ENCODE measurements at places on chromosomes 4 and X.
A peak's percentile ranks its signal among the peaks of the same experiment; 100 is the strongest.

DNA sequence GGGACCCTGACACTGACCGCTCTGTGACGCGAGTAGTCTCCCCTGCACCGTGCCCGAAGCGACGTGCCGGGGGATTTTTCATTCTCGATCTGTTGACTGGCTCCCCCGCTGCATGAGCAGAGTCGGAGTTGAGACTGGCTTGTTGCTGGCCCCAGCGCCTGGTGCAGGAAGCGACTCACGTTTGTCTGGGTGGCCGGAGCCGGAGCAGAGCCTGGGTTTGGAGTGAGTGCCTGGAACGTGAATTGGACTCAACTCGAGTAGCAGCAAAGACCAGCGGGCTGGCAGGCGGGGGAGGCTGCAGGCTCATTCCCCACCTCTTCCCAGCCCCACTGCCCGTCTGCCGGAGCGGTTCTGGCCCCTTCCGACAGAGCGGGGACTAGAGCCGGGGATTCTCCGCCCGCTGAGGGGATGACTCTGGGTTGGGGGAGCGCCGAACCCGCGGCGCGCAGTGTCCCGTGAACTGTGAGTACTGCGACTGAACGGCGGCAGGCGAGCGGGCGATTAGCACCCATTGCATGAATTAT, 554 bp downstream of the PCDH7 start:
- peak; percentile 78 for DNase-seq

DNA sequence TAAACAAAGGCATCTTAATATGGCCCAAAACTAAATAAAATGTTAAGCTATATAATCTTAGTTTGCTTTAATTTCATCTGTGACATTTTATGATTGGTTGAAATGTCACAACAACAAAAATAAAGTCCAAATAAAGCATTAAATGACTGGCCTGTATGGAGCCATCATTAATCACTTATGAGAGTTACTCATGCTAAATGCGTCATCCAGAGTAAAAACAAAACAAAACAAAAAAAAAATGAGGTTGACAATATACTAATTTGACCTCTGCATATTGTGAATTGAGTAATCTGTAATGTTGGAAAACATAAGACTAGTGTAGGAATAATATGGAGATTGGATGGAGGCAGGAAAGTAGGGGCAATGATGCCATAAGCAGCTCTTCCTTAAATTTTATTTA, 139.7 kb downstream of the MAPK10 start:
- no peak for DNase-seq

DNA sequence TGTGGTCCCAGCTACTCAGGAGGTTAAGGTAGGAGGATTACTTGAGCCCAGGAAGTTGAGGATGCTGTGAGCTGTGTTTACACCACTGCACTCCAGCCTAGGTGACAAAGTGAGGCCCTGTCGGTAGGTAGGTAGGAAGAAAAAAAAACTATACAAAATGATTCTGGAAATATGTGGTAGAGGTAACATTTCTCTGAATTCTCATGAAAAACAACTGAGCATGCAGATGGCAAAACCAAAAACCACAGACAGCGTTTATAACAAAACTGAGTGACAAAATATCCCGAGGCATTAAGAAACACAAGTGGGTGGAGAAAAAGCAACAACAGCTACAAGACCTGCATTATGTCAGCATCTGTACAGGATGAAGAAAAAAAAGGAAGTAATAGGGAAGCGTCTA, 211.7 kb downstream of the DLG3 start:
- no peak for DNase-seq

GRCh38 chrX:67563469-67564448, 19.9 kb downstream of the AR start:
- no peak for DNase-seq

GRCh38 chr4:80388284-80388607, 52.7 kb downstream of the CFAP299 start:
- DNase-seq, result no peak

GRCh38 chr4:80873571-80873970, 156.9 kb upstream of the BMP3 start:
- DNase-seq, result no peak

DNA sequence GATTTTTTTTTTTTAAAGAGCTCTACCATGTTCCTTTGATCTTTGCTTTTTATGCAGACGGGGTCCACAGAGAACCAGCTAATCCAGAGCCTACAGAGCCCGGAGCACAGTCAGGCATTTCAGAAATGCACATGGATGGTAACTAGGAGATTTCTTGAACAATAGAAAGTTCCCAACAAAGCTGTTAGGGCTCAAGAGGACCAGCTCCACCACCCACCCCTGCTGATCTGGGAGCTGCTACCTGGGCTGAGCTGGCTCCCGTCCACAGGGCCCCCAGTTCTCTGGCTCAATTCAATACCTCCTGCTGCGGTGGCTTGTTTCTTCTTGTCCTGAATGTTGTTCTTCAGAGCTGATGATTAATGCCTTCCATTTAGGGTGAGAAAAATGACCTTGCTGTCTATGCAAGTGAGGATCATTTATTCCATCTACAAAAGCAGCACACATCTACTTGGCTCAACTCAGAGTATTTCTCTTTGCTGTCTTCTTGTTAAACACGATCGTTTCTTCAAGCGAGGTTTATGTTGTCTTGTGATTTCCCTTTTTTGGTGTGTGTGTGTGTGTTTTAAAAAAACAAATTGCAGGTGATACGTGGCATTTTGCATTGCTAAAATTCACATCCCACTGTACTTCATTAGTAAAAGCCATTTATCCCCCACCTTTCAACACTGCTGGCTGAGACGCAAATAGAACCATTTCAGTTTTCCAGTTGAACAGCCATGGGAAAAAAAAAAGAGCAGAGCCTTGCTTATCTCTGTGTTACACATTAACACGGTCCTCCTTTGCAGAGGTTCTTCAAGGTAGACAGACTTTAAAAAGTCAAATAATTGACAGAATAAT, 31.3 kb downstream of the IGFBP7 start:
- peak; percentile 82 for DNase-seq

DNA sequence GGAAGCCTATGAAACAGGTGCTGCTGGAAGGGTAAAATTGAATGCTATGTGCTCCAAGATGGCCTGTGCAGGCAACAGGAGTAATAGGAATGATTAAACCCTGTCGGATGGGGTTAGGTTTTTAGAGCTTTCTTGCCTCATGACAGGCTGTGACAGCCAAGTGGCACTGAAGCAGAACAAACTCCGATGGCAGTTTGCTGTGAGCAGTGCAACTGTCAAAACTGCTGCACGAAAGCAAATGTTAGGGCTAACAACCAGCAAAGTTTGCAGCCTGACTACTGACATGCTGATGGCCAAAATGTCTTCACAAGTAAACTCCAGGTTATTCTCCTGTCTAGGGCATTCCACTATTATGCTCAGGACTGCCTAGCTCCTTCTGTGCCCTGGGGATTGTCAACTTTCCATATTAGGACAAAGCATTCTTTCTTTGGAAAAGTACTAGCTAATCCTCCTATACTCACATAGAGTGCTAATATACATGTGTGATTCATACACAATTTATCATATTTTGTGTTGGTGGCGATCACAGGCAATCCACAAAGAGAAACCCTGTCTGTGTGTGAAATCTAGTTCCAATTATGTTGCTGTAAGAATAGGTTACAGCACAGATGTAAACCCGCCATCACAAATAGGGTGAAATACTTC, 486.6 kb upstream of the TENM3 start:
- DNase-seq, result no peak

DNA sequence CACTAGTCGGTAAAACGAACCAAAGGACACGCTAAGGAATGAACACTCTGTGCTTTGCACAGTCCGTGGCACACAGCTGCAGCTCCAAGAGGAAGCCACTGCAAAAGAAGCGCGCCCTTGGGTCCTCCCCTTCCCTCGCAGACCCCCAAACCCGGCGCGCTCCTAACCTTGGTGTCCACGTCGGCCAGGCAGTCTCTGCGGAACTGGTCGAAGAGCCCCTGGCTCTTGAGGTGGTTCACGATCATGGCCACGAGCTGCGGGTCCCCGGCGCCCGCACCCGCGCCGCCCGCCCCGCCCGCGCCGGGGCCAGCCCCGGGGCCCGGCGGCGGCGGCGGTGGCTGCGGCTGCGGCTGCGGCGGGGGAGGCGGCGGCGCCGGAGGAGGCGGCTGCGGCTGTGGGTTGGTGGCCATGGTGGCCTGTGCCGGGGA, 333 bp downstream of the BOD1L1 start:
- peak; percentile 41 for DNase-seq

- no peak for DNase-seq
Measured at GRCh38 chr4:175789647-175790046, 22.4 kb downstream of the GPM6A start.

DNA sequence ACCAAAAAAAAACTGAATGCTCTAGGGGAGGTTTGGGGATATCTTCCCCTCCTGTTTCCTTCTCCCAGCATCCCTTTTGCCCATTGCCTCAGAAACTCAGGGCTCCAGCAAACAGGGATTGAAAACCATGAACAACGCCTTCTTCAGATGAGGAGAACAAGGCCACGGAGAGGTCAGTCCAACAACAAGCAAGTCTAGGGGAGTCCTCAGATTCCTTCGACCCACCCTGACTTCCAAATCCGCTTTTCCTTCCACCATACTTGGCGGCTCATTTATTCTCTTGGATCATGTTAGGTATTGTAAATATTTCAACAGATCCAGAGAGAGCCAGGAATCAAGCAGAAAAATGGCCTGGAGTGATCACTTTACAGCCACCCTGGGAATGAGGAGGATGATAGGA, 21.9 kb downstream of the REELD1 start:
- DNase-seq, result no peak

- DNase-seq, result no peak
Measured at GRCh38 chr4:113113151-113113550, 63.7 kb downstream of the ANK2 start.

DNA sequence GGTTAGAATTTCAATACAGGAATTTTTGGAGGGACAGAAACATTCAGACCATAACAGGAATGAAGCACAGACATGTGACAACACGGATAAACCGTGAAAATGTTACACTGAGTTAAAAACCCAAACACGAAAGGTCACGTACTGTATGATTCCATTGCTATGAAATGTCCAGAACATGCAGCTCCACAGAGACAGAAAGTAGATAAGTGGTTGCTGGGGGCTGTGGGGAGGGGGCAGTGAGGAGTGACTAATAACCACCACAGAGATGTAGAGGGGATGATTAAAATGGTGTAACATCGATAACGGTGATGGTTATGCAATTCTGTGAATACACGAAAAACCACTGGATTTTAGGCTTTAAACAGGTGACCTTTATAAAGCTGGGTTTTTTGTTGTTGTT, 8.3 kb downstream of the GPR143 start:
- no peak for DNase-seq

DNA sequence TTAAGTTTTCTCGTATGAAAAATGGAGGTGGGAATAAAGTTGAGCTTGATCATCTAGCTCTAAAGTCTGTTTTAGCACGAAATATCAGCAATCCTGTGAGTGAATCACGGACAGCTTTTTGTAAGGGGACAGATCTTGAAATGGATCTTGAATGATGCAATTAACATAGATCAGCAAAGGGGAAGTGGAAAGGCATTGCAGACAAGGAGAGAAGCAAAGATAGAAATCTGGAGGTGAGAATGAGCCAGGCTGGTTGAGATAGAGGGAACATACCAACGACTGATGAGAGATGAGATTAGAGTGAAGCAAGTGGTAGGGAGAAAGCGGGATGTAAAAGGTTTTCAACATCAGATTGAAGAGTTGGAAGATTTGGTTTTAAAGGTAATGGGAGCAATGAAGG, 4.6 kb upstream of the DGKK start:
- DNase-seq, result no peak

GRCh38 chr4:88735564-88735963, 37.9 kb upstream of the NAP1L5 start:
- DNase-seq, result no peak

DNA sequence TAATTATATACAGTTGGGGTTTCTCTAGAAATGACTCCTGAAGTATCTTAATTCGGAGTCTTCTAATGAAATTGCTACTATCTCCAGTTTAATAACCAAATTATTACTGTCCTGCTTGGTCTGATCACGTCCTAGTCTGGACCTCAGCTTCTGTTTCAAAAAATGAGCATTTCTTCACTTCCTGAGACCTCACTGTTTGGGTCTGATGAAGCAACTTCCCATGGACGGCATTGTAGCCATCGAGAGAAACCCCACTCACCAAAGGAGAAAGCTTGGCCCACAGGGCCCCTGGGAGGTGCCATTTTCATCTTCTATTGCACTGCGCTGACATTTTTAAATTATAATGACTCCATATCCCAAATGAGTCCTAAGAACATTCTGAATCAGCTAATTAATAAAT, 178.0 kb downstream of the MGST2 start:
- no peak for DNase-seq

- DNase-seq, result no peak
Measured at GRCh38 chr4:132934911-132935310, 214.2 kb upstream of the PCDH10 start.

DNA sequence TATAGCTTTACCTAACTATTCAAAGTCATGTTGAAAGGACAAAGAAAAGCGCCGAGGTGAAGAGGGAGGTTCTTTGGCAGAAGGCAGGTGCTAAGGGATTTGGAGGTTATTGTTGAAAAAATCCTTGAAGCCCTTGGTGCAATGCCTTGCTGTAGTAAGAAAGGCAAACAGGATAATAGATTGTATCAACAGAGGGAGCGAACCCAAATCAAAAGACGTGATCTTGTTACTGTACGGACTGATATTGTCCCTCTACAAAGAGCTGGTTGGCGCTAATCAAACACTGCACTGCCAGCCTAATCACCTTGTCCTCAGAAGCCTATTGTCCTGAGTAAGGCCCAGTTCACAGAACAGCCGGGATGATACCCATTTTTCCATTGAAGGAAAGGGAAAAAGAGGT, 182.9 kb downstream of the ZIC3 start:
- peak; percentile 93 for DNase-seq

DNA sequence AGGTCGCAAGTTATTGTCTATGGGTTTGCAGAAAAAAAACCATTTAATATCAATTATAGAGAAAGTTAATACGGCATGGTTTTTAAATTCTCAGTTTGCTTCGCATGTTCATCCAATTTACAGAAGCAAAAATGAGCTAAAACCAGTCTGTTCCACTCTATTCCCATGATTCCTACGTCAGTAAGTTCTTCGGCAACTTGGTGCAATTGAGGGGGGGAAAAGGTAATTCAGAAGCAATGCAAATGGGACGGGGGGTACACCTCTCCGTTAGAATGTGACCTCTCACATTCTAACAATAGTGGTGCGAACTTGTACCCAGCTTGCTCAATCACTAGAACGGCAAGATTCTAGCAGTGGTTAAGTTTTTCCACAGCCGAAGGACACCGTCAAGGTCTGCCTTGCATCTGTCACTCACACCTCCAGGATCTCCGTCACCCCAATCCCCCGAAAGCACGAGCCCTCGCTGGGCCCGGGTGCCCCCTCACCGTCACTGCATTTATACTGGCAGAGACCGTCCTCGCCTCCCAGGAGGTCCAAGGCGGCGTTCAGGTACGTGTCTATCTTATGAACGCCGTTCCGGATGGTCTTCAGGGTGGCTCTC, 653 bp downstream of the PLA2G12A start:
- DNase-seq, result peak; percentile 23

DNA sequence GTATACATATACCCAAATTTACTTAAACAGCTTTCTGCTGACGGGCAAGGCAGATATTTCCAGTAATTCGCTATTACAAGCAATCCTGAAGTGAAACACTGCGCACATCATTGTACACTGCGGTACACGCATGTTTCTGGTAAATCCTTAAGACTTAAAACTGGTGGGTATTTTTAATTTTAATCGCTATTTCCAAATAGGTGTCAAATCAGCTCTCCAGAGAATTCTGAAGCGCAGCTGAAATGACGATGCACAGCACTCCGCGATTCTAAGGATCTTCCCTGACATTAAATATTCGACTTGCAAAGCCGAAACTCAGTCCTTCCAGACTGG, 361 bp downstream of the TMEM128 start:
- DNase-seq, result no peak

Measured in NCI-H146 (cell line).